ENCODE measurements at places on chromosomes 13 and 19.

GRCh38 chr13:35714588-35715377 lies 238.3 kb upstream of the MAB21L1 start:
- DNase-seq, result no peak

- DNase-seq, result no peak
These were observed 60.0 kb downstream of the ZAR1L start for GRCh38 chr13:32254916-32255723.

DNA sequence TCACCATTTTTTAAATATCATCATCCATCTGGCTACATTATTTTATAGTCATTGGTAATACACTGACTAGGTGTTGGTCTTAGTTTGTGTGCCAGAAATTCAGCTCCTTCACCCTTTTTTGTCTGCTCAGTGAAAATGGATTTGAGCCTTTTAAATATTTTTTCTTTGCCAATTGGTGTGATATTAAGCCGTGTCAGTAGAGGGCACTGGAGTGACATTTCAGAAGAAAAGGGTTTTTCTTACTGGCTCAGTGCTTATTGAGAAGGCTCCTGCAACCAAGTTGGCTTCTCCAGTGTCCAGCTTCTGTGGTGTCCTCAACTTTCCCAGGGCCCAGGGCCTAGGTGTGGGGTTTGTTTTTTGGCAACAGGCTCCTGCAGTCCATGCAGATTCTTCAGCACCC lies 546.6 kb downstream of the DACH1 start:
- DNase-seq, result no peak

DNA sequence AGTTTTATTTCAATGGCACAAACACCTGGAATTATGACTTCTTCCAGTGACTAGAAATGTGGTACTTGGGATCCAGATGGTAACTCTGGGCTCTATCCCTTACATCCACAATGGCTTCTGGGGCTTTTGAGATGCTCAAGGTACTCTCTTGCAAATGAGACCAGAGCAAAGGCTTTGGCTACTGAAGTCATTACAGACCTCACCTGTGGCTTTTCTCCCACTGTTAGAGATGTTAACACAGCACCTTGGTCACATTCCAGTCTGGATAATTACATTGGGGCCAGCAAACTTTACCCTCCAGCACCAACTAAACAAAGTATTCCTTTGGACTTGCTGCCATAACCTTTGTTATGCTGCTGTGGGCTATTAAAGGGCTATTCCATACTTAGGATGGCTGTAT lies 6.1 kb downstream of the ENOX1 start:
- no peak for DNase-seq

- DNase-seq, result no peak
These were observed 169.9 kb downstream of the VWA8 start for GRCh38 chr13:41791056-41791455.

DNA sequence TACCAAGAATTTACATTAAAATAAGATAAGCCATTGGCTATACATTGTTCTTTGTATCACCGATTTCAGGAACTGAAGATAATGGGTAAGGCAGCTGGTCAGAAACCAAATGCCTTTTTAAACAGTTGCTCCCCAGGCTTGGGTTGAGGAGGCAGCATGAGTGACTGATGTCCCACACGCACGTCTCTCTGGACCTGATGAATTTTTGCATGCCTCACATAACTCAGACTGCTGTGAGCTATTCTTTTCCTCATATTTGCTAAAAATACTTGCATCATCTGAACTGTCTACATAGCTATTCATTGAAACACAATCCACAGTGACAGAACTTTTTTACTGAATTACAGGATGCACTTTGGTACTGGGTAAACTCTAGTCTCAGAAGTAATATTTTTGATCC lies 123.6 kb upstream of the MAB21L1 start:
- no peak for DNase-seq

GRCh38 chr13:113171250-113172125 lies 13.0 kb downstream of the PROZ start:
- no peak for DNase-seq

GRCh38 chr19:23823952-23824389 lies 65.3 kb upstream of the ZNF681 start:
- no peak for DNase-seq
